ENCODE measurements at places on chromosomes 12 and 14. TPM values are rescaled to one million over a fixed set of nuclear protein-coding genes. Genes with fewer than 3 reads are reported as not detected.

GRCh38 chr12:46777587-46777986, 48.2 kb downstream of the SLC38A4 start:
- DNase-seq: no peak

DNA sequence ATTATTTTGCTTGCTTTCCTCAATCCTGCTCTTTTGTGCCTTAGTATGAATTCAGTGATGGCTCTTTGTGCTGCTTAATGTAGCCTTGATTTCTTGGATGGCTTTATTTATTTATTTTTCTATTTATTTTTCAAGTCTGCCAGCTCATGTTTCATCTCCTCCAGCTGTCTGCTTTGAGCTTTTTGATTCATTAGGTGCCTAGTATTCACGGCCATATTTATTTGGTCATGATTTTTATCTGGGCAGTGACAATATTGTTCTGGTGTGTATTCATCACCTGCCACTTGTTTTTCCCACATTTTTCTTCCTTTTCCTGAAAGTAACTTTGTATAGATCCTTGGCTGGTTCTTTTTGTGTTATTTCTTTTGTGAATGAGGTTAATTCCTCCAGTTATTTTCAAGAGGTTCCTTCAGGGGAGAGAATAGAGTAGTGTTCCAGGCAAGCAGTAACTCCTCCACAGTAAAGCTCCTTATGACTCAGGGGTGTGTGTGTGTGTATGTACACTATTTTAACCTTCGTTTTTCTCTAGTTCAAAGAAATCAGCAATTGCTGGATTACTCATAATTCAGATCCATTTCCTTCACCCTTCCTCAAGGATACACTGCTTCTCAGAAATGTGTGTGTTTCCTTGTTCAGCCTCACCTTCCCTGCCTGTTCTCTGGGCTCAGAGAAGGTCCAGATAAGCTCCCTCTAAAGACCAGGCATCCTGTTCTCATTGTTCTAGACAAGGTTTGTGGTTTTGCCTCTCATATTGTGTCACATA, 51.6 kb upstream of the PMCH start:
- DNase-seq: no peak

DNA sequence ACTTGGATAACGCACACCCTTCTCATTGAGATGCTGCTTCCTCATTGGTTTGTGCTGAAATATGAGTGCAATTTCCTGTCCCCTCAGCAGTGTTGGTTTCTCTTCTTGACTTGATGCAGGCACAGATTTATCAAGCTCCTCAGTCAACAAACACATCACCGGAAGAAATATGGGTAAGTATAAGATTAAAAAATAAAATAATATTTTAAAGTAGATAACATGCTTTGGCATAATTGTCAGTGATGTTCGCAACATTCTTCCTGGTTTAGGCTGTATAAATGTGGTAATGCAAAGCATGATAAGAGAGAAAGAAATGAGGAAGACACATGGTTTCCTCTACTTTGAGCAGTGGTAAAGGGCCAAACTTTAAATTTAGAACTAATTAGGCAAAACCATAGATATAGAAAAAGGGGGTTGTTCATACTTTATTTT, at the start of gene GPR65:
Gene GPR65, plus strand, starts transcription at position 86 of the 432 bp plus-strand sequence. CDS start 5,713 bp downstream, outside the sequence.
- no peak for DNase-seq

GRCh38 chr12:46217541-46218321, 51.1 kb downstream of the SLC38A1 start:
- no peak for DNase-seq

- DNase-seq: peak; percentile 88
Observed at GRCh38 chr12:4562034-4562657, at the start of gene DYRK4. Gene DYRK4, plus strand, starts transcription at chr12:4562208. Its CDS starts 38 bp downstream, at chr12:4562246.

The ZFHX2 gene
- total RNA-seq: 0.46 TPM

The FOS gene
- 202 TPM for total RNA-seq

The GDF3 gene
- not detected for total RNA-seq

Measured in thyroid gland (tissue), 4 donors.